ENCODE measurements at places on chromosomes 1 and 21.
A peak's percentile ranks its signal among the peaks of the same experiment; 100 is the strongest.

- no peak for DNase-seq
These were observed 10.8 kb downstream of the INAVA start for GRCh38 chr1:200905411-200906052.

GRCh38 chr1:90190523-90190922 is 195.6 kb downstream of the ZNF326 start:
- DNase-seq, result no peak

DNA sequence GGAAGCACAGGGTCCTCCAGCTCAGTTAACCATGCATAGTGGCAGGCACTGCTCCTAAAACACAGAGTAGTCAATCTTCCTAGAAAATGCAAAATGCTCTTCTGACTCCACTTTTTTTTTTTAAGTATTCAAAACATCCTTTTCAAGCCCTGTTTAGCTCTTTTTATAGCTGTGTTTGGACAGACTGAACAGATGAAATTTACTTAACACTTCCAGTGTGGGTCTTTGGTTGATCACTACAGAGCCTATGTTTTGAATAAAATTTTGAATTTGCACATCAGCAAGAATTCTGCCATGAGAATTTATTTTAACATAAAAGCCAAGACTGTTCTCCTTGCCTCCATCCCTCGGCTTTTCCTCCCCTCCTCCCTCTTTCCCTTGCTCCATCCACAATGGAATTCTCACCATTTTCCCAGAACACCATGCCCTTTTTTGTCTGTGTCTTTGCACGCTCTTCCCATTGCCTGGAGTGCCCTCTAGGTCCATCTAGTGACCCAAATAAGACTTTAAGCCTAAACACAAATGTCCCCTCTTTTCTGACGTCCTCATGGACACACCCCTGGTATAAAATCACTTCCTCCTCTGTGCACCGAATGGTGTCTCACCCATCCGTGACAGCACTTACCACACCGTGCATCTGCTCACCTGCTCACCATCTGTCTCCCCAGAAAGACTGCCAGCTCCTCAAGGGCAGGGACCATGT is 24.0 kb upstream of the CPT2 start:
- peak; percentile 74 for DNase-seq

GRCh38 chr21:41710823-41711160 is 56.1 kb downstream of the RIPK4 start:
- DNase-seq, result no peak

GRCh38 chr1:1091344-1092148 is 17.4 kb upstream of the RNF223 start:
- no peak for DNase-seq

DNA sequence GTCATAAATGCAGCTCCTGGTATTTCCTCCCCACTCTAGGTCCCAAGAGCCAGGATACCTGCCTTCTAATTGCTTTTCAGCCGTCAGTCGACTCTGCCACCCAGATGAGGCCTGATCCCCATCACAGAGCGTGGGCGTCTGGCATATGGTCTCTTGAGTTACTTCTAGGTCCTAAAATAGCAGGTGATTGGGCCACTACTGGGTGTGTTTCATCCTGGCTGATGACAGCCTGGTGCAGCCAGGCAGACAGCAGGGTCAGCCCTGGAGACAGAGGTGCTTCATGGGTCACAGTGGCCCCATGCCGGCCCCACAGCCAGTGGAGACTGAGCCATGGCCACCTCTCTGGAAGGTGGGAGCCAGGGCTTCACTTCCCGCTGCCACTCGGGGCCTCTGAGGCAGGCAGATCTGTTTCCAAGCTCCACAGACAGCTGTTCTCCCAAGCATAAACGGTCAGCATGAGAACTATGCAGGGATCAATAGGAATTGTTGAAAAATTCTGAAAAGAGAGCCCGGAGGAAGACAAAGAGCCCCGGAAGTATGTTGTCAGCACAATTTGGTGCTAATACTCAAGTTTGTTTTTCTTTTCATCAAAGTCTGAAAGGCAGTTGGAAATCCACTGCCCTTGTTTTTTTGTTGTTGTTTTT is 83.0 kb downstream of the MAN1C1 start:
- DNase-seq, result no peak

GRCh38 chr1:229870381-229870780 is 196.7 kb upstream of the GALNT2 start:
- DNase-seq, result peak; percentile 42

- no peak for DNase-seq
These were observed 43.6 kb downstream of the ZBTB8OS start for GRCh38 chr1:32606565-32607371.

DNA sequence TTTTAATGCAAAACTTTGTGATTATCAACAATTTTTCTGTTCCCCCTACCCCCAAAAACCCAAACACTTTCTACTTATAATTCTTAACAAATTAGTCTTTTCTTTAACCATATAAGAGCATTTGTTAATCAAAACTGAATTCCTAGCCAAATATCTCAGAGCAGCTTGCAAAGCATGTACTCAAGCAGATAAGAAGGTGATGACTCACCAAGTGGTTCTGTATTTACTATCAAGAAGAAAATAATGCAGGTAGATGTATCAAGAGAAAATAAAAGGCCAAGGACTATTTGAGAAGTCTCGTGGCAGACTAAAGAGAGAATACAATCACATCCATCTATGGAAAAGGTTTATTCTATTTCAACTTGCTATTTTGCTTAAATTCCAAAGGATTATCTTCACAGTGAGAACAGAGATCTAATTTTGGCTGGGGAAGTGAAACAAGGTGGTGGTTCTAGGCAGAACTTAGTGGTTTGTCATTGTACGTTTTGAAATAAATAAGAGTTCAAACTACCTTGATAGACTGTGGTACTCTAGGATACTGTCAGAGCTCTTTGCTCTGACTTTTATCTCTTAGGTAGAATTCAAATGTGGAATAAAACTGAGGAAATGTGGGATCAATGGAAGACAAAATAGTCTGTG is 94.7 kb upstream of the NRIP1 start:
- DNase-seq, result no peak

GRCh38 chr1:115225993-115226685 is 111.9 kb downstream of the NGF start:
- DNase-seq, result no peak

DNA sequence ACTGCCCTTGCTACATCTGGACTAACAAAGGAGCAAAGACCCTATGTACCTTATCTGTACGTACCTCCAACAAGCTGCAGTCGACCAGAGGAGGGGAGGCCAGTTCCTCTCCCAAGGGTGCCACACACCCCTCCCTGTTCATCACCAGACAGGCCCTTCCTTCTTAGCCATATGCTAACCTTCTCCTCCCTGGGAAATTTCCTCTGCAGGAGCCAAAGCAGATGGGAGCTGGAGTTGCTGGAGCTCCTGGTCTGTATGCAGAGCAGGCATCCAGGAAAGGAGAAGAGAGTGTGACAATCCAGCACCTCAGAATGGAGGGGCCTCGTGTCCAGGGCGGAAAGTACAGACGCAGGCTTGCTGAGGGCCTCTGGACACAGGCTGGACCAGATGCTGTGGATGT is 48.5 kb downstream of the C8B start:
- DNase-seq, result no peak

DNA sequence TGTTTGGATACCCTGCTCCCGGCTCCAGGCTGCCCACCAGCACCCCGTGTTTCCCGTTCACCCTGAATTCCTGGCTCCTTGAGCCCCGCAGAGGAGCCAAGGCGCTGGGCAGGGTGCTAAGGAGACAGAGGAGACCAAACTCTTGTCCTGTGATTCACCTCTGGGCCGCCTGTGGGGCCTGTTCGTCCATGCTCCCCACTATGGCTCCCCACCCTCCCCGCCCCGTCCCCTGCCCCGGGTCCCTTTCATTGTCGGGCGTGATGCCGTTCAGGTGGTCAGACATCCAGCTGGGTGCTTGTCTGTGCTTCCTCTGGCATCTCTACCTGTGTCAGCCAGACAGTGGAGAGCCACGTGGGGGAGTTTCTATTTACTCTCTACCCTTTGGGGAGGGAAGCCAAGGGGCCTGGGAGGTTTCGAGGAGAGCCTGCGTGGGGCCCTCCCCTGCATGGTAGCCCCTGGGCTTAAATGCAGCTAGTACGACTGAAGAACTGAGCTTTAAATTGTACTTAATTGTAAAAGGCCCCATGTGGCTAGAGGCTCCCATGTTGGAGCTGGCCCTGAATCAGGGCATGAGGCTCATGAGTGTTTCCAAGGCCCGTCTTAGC is 221.4 kb upstream of the TMEM51 start:
- DNase-seq, result no peak

DNA sequence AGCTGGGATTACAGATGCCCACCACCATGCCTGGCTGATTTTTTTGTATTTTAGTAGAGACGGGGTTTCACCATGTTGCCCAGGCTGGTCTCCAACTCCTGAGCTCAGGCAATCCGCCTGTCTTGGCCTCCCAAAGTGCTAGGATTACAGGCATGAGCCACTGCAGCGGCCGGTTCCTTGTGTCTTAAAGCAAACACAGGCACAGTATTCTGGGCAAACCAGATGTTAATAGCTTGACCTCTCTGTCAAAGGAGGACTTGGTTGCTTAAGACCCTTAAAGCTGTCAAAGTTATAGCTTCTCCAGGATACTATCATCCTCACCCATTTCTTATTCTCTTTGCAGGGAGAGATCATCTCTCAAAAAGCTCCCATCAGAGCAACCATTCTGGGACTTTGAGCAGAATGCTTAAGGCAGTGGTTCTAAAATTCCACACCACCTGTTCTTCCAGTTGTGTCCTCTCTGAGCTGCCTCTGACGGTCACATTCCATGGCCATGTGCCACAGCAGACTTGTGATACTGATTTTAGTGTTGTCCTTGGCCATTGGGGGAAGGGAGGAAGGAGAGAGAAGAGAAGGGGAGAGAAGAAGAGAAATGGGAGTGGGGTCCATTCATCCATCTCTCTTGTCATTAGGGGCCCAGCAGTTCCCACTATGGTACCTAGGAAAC is 81.8 kb downstream of the PBX1 start:
- DNase-seq, result no peak

GRCh38 chr1:55055084-55055882 is 15.9 kb downstream of the PCSK9 start:
- DNase-seq, result no peak

GRCh38 chr1:191913260-191913977 is 244.8 kb upstream of the RGS18 start:
- DNase-seq, result no peak

- no peak for DNase-seq
These were observed 47.9 kb downstream of the SERBP1 start for GRCh38 chr1:67382292-67382691.

DNA sequence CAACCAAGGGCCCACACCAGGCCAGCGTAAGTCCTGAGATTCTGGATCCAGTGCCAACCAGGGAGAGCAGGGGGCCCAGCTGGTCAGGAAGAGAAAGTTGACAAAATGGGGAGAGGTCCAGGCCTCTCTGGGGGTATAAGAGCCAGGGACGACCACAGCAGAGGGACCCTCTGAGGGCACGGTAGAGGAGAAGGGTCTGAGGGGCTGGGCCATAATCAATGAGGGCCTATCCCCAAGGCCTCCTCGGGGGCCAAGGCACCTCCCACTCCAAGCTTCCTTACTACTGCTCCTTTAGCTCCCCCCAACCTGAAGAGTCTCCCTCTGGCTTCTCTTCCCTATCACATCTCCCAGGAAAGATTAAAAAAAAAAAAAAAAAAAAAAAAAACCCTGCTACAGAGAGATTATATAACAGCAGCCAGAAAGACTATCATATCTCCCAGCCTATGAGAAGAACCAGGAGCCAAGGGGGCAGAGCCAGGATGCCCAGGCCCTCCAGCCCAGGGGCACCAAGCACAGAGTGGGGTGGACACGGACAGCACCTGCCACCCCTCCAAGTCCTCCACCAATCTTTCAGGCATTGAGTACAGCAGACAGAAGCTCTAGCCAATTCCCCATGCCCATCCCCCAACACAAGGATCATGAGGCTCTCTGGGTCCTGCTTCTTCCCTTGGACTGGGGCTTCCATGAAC is 2.7 kb downstream of the MEF2D start:
- DNase-seq, result no peak

- DNase-seq, result no peak
These were observed 171.7 kb downstream of the CRB1 start for GRCh38 chr1:197439708-197440280.

DNA sequence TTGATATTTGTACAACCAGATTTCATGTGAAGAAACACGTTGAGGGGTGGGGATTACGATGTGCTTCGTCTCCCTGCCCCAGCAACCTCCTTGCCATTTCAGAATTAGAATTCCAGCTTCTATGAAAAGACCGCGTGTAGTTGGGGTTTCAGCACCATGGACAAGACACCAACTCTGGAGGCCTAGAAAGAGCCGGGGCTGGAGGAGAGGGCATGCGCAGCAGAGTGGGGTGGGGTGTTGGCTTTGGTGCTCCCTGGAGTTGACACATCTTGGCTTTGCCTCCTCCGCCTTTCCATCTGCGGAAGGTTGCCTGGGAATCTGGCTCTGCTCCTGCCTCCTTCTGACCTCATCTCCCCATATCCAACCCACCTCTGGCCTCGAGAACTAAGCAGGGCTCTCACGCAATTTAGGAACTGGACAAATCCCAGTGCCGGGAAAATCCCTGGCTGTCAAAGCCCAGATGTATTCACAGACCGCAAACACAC is 11.8 kb downstream of the HTR6 start:
- no peak for DNase-seq

DNA sequence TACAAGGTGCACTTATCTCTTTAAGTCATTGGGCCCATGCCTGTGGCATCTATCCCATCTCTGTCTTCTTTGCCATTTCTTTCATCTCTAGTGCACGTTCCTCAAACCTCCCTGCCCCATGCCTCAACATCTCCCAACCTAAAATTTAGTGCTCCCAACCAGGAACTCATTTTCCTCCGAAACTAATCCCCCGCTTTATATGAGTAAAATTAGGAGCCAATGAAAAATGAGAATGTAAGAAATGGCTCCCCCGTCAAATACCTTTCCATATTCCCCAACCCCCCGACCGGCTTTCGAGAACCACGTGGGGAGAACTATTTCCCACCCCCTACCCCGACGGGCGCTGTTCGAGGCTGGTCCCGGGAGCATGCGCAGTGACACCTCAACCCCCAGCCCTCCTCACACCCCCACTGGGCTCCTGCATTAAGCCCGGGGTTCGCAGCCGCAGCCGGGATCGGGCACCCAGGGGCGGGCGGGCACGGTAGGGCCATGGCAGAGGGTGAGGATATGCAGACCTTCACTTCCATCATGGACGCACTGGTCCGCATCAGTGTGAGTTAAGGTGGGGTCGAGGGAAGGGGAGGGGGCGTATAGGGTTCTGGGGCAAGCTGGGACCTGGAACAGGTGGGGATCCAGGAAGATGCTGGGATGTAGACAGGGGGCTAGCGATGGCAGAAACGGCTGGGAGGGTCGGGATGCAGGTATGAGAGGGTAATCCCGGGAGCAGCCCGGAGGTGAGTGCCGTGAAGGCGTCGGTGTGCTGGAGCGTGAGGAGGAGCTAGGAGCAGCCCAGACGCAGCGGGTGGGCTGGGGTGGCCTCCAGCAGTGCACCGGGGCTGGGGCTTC is at the start of gene TRIM46:
TRIM46 (plus strand) TSS at position 372 of the 846 bp plus-strand sequence; CDS start at position 490, 118 bp downstream.
- DNase-seq, result no peak

GRCh38 chr1:26664802-26665201 is 31.0 kb upstream of the ARID1A start:
- no peak for DNase-seq

GRCh38 chr1:110234691-110235090 is 24.6 kb downstream of the KCNC4 start:
- DNase-seq, result peak; percentile 72

GRCh38 chr1:240031009-240031408 is 60.7 kb upstream of the FMN2 start:
- DNase-seq, result no peak

- no peak for DNase-seq
These were observed 3.4 kb downstream of the HENMT1 start for GRCh38 chr1:108657356-108658080.
